ENCODE measurements at places on chromosomes 11 and 22.

DNA sequence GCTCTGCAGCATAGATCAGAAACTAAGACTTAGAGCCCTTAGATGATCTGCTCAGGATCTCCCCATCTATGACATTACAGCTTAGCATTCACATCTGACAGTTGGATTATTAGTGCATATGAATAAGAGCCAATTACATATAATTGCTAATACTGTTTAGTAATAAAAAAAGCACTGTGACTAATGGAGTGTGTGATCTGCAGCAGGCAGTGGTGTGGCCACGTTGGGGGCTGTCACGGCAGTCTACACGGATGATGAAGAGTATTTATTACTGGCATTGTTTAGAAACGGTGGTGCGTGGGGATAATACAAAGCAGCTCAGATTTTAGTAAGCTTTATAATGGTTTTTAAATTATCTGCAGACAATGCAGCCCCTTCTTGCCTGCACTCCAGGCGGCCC is 93.5 kb upstream of the TIMP3 start:
- DNase-seq: no peak

- no peak for DNase-seq
Observed at GRCh38 chr22:27024982-27025381, 367.6 kb downstream of the MIAT start.

- no peak for DNase-seq
Observed at GRCh38 chr11:11876458-11876857, 34.7 kb downstream of the USP47 start.

DNA sequence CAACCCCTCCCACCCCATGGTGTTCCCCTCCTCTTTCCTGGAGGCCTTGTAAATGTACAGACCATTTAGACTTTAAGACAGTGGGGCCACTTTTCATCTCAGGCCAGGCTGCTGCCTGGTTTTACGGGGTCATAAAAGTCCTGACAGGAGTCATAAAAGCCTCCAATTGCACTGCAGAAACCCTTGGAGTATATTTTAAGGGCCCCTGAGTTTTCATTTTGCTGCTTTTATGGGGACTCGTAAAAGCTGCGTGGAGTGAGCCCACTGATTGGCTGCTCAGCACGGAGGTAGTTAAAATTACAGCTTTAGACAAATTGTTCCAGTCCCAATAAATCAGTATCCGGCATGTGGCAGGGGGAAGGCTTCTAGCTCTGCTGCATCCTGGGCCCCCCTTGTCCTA is 627.6 kb downstream of the NTM start:
- no peak for DNase-seq

DNA sequence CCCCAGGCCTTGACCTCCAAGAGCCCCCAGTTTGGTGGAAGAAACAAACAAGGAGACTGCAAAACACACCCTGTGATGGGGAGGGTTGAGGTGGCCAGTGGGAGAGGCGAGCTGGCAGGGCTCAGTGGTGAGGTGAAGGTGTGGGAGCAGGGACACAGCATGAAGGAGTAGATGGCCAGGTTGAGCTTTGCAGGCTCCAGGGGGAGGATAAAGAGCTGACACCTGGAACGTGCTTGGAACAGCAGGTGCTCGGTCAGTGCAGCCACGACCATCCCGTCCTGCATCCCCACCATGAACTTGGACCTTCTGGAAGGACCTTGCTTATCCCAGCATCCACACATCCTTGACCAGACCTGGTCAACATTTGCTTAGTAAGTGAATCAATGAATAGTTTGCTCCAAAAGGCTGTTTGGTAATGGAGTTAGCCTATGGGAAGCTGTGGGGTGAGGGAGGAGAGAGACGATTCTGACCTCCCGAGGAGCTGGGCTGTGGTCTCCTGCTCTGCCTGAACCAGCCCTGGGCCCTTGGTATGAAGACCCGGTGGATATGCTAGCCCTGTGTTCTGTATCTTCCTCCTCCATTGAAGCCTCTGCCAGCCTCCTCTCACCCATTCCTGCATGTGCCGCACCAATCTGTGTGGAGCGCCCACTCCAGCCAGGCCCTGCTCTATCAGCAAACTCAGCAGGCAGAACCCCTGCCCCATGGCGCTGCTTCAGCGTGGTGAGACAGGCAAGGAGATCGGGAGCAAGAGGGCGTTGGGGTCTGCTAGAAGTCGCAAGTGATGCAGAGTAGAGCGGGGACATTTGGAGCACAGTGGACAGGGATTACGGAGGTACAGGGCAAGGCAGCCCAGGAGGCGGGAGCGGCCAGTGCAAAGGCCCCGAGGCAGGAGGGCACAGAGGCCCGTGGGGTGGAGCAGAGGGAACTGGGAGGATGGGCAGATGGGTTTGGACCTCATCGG is 9.9 kb downstream of the LINC01488 start:
- DNase-seq: no peak

DNA sequence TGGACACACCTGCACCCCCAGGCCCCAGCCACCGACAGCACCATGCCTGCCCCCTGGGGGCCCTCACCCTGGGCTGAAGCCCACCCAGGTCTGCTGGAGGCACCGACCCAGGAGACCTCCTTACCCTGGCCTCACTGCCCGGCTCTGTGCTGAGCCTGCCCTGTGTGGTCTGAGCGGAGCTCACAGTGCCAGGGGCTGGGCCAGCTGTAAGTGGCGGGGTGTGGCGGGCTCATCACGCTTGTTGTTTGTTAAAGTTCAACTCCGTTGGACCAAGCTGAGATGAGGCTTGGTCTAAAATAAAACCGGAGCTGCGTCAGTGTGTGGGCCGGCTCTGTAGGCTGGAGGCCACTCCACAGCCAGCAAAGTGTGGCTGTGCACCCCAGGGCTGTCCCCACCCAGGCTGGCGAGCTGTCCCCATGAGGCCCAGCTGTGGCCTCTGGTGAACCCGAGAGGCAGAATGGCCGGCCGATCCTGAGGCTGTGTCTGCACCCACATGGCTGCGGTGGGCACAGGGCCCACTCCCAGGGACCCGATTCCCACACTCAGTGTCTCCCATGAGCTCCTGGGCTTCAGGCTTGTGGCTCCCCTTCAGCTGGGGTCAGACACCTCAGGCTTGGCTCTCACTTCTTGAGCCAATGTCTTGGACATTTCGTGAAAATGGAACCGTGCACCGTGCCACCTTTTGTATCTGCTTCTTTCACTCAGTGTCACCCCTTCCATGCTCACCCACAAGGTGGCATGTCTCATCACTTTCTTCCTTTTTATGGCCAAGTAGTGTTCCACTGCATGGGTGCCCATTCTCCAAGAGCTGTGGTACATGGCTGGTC is 137.9 kb downstream of the CTTN start:
- no peak for DNase-seq

DNA sequence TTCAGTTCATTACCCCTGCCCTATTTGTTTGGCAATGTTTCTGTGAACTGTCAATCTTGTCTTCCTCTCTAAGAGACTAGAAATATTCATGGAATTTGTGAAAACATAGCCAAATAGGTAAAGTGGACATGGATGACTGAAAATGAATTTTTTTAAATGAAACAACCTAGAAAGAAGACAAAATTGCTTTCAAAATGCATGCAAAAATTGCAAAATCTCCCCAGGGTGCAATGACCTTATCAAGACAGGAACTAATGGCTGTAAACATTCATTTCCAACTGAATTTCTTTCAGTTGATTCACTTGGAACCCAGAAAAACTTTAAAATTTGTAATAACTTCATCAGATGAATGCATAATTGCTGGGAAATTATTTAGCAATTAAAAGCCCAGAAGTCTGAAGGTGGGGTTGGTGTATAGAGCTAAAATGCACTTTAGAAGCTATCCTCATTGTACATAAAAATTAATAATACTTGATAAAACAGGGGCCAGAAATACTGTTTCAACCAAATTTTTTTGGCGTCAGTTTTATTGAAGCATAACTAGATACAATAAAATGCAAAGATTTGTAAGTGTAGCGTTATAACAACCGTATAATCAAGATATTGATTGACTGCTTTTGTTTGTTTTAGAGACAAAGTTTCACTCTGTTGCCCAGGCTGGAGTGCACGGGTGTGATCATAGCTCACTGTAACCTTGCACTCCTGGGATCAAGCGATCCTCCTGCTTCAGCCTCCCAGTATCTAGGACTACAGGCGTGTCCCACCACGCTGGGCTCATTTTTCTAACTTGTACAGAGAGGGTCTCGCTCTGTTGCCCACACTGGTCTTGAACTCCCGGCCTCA is 27.6 kb upstream of the SLC35C1 start:
- DNase-seq: no peak

- peak; percentile 93 for DNase-seq
Observed at GRCh38 chr11:131408025-131408640, 37.7 kb downstream of the NTM start.

DNA sequence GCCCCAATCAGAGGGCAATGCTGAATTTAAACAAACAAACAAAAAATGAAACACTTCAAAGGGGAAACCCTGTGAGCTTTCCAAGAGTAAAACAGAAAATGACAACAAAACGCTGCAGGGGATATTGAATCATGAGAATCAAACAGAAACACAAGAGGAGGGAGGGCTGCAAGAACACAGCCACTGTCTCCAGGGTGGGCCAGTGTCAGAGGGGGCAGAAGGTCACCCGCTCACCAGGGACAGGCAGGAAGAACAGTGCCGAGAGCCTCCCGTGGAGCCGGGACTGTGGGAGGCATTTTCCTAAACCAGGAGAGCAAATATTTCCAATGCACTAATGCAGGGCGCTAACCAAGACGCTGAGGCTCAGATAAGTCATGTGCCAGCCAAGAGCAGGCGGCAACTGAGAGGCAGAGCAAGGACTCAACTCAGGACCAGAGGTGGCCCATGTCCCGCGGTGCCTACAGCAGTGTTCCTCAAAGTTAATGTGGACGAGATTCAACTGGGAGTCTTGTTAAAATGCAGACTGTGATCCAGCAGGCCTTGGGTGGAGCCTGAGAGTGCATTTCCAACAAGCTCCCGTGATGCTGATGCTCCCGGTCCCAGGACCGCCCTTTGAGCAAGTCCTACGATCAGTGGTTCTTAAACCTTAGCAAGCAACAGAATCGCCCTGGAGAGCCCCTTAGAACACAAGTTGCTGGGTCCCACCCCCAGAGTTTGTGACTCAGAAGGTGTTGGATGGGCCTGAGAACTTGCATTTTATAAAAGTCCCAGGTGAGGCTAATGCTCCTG is 197.2 kb downstream of the TENM4 start:
- DNase-seq: no peak

GRCh38 chr22:24142241-24142640 is 39.0 kb upstream of the SUSD2 start:
- no peak for DNase-seq

DNA sequence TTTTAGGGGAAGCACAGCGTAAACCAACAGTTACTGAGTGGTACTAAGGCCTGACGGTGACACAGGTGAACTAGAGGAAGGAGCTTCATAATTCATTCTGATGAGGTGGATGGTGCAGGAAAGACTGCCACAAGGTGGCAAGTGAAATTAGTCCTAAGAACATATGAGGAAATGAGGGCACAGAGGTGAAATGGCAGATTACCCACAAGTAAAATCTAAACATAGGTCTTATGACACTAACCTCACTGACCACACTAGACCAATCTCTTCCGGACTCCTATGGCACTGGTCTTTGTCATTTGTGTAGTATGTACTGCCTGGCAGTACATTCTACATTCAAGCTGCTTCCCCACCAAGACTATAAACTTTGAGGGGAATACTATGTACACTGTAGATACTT is 20.2 kb downstream of the GAB2 start:
- peak; percentile 88 for DNase-seq

DNA sequence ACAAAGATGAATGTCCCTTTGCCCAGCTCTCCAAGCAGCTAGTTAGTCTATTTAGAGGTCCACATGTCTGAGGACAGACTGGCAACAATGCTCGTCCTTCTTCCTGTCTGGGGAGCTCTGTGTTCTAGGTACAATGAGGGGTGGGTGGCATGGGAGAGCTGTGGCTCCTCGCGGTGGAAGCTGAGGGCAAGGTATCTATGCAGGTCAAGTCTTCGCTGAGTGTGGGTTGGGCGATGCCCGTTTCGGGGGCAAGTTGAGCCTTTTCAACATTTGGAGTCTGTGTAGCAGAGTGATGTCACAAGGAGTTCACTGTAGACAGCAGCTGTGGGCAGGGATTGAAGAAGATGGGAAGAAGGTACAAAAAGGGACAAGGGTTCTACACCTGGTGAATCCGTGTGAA is 163.2 kb downstream of the FEZ1 start:
- no peak for DNase-seq

GRCh38 chr11:75413864-75414263 is 14.5 kb downstream of the RPS3 start:
- no peak for DNase-seq

GRCh38 chr11:111910676-111911562 is 651 bp downstream of the CRYAB start:
- no peak for DNase-seq

DNA sequence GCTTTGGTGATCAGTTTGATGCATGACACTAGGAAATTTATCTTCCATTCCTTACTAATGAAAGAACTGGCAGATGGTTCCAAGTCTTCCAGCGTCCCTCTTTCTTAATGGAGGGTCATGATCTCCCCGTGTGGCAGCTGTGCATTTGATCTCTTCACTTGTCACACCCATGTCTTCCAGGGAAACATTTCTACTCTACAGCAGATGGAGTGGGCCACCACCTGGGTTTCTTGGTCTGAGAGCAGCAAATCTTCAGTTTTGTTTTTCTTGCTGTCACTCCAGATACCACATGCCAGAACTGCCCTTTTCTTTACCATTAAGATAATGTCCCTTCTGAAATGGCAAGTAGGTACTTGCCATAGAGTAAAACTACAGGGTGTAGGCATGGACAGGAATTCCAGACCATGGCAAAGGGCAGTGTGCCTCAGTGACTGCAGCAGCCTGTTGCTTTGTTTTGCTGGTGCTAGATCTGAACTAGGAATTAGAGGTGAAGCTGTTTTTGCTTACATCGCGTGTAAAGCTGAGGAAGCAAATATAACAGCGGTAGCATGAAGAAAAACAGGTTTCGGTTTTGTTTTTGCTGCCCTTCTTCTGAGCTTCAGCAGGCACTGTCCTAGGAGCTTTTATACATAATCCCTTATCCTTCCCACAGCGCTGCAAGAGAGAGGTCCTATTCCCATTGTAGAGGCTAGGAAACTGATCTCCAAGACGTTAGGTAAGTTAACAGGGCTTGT is 20.7 kb upstream of the C11orf96 start:
- no peak for DNase-seq

DNA sequence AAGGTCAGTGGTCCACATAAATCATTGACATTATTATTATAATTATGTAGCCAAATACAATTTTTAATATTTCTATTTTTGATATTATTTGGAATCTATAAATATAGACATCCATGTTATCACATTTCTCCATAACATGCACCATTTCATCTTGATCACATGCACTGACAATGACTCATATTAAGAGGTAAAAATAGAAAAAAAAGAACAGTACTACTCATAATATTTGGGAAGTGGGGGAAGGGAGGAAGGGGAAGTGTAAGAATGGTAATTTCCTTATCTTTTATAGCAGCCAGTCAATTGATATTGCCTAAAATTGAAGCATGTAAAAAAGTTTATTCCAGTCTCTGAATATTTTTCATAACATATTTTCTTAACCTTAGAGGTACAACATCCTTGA is 72.3 kb downstream of the ADM start:
- no peak for DNase-seq

- DNase-seq: no peak
Observed at GRCh38 chr11:100684101-100685065, 2.7 kb upstream of the ARHGAP42 start.

- DNase-seq: no peak
Observed at GRCh38 chr11:126284829-126285228, 1.9 kb downstream of the TIRAP start.

GRCh38 chr22:20549232-20549841 is 41.9 kb downstream of the MED15 start:
- DNase-seq: peak; percentile 31
